ENCODE measurements at places on chromosomes 16 and 17. TPM values are rescaled to one million over a fixed set of nuclear protein-coding genes. Genes with fewer than 3 reads are reported as not detected.

DNA sequence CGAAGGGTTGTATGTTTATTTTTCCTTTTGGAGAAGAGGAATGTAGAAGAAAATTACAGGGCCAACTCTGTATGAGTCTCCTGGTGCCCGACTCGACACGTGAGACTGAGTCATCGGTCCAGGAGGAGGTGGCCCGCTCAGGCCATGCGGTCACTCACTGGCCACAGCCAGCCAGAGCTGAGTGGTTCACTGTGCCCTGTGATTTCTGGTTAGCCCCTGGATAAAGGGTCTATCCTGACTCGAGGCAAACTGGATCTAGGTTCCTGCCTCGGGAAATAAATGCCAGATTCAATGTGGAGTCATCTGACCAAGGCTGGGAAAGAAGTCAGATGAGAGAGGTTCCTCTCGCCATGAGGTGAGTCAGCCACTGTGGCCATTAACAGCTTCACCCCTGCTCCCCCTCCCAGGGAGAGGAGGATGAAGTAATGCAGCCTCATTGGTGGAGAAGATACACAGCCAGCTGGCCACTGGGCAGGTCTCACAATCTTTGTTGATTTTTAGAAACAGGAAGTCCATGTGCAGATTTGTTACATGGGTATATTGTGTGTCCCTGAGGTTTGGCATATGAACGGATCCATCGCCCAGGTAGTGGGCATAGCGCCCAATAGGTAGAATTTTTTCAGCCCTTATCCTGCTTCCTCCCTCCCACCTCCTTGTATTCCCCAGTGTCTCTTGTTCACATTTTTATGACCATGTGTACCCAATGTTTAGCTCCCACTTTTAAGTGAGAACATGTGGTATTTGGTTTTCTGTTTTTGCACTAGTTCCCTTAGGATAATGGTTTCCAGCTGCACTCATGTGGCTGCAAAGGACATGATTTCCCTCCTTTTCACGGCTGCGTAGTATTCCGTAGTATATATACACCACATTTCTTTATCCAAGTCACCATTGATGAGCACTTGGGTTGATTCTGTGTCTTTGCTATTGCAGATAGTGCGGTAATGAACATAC is 21.7 kb upstream of the USP36 start:
- peak overlapping the region; percentile 34 for H3K27ac ChIP-seq
- no peak for DNase-seq
- peaks cover 23% of the 10 kb centered on the region for H3K36me3 ChIP-seq
- no peak overlapping the region for H3K4me3 ChIP-seq
- peaks cover 5% of the 10 kb centered on the region for H3K4me1 ChIP-seq
- H3K27me3 ChIP-seq = no peaks in the 10 kb centered on the region

- no peaks in the 10 kb centered on the region for H3K36me3 ChIP-seq
- no peak overlapping the region for H3K4me3 ChIP-seq
- DNase-seq = no peak
Measured at GRCh38 chr16:82016964-82017363, 5.7 kb upstream of the SDR42E1 start.

DNA sequence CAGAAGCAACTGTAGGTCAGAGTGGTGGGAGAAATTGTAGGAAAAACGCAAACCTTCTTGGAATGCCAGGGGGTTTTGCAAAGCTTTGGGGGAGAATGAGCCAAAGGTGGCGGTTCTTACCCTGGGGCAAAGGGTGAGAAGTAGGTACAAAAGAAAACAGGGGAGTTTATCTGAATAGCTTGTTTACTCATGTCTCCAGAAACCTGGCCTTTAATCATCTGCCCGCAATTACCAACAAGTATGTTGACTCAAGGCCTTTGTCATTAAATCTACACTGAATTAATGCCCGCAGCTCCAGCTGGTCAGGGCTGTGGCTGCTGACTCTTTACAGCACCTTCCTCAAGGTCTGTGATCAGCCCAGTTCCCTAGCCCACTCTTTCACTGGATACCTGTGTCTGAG is 320.1 kb downstream of the CBLN1 start:
- no peak overlapping the region for H3K27ac ChIP-seq
- no peak overlapping the region for H3K4me3 ChIP-seq
- no peaks in the 10 kb centered on the region for H3K36me3 ChIP-seq
- no peaks in the 10 kb centered on the region for H3K27me3 ChIP-seq
- H3K4me1 ChIP-seq = no peaks in the 10 kb centered on the region

DNA sequence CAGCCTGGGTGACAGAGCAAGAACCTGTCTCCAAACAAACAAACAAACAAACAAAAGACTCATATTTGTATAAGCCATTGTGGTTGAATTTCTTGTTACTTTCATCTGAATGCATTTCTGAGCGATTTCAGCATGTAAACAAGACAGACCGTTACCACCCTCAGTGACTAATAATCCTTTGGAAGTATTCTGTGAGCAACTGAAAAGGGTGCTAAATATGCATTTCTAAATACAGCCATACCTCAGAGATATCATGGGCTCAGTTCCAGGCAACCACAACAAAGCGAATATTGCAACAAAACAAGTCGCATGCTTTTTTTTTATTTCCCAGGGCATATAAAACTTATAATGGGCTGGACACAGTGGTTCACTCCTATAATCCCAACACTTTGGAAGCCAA is 109.0 kb downstream of the USP31 start:
- peaks cover 13% of the 10 kb centered on the region for H3K27me3 ChIP-seq
- no peak overlapping the region for H3K27ac ChIP-seq
- no peak for DNase-seq

Gene ITPRIPL2
- total RNA-seq = 39.2 TPM

- H3K27me3 ChIP-seq = no peaks in the 10 kb centered on the region
- peaks cover 5% of the 10 kb centered on the region for H3K4me1 ChIP-seq
- no peak for DNase-seq
- peaks cover 1% of the 10 kb centered on the region for H3K36me3 ChIP-seq
- no peak overlapping the region for H3K27ac ChIP-seq
Measured at GRCh38 chr16:75385507-75386152, 47.7 kb downstream of the CFDP1 start.

GRCh38 chr16:87942680-87943079 is 6.4 kb upstream of the CA5A start:
- H3K27ac ChIP-seq = no peak overlapping the region
- H3K36me3 ChIP-seq = no peaks in the 10 kb centered on the region
- no peaks in the 10 kb centered on the region for H3K27me3 ChIP-seq
- no peak overlapping the region for H3K4me3 ChIP-seq
- DNase-seq = no peak

- H3K27me3 ChIP-seq = no peaks in the 10 kb centered on the region
- no peak overlapping the region for H3K27ac ChIP-seq
- DNase-seq = no peak
- no peak overlapping the region for H3K4me3 ChIP-seq
Measured at GRCh38 chr17:78240012-78240655, 8.7 kb downstream of the TMEM235 start.

DNA sequence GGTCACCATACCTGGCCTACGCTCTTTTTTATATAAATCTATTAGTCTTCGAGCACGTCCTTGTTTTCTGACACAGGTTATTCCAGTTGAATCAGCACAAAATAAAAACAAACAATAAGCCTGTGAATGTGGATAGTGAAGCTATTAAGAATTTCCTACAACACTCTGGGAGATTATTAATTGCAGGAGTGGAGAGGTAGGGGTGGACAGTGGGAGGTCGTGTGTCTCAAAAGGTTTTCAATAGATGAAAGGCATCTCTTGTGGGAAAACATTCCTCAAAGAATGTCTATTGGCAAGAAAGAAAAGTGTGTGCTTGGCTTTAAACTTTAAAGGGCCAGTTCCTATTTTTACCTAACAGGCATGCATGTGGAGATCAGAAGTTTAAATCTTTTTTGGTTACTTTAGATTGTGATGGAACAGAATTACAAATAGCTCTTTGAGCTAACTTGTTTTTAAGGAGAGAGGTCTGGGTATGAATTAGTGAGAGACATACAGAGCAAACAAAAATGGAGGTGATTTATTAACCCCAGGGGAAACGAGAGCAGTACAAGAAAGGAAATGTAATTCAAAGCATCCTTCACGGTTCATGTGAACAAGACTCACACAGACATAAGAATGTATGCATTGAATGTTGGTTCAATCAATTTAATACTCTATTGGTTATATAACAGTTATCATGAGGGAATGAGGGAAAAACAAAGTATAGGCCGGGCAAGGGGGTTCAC is 9.0 kb downstream of the SMYD4 start:
- DNase-seq = no peak
- peak overlapping the region; percentile 0 for H3K4me3 ChIP-seq
- peaks cover 12% of the 10 kb centered on the region for H3K36me3 ChIP-seq
- no peaks in the 10 kb centered on the region for H3K27me3 ChIP-seq
- H3K4me1 ChIP-seq = peaks cover 14% of the 10 kb centered on the region

Gene TMEM235
- 0.43 TPM for total RNA-seq

Gene TRPV3
- total RNA-seq = 3.4 TPM

Gene CALB2
- 23.6 TPM for total RNA-seq

DNA sequence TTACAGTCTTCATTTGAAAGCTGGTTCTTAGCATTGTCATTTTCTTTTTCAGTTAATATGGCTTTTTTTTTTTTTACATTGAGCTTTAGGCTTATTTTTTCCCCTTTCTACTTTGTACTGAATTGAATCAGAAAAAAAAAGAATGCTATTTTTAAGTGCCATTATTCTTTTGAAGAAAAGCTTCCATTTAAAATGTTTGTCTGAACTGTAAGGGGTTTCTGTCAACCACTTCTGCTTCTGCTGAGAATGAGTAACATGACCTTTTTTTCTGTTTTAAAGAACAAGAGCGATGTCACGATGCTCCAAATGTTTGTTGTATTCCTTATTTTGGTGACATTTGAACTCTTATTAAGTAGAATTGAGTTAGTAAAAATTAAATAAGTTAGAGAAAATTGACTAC is 50.0 kb downstream of the MRTFB start:
- peaks cover 17% of the 10 kb centered on the region for H3K4me1 ChIP-seq
- no peaks in the 10 kb centered on the region for H3K27me3 ChIP-seq
- DNase-seq = no peak
- no peak overlapping the region for H3K27ac ChIP-seq

- H3K27me3 ChIP-seq = peaks cover 17% of the 10 kb centered on the region
- no peaks in the 10 kb centered on the region for H3K4me1 ChIP-seq
- peak; percentile 74 for DNase-seq
- no peak overlapping the region for H3K4me3 ChIP-seq
- H3K36me3 ChIP-seq = no peaks in the 10 kb centered on the region
Measured at GRCh38 chr16:83701494-83701893, 106.3 kb upstream of the HSBP1 start.

DNA sequence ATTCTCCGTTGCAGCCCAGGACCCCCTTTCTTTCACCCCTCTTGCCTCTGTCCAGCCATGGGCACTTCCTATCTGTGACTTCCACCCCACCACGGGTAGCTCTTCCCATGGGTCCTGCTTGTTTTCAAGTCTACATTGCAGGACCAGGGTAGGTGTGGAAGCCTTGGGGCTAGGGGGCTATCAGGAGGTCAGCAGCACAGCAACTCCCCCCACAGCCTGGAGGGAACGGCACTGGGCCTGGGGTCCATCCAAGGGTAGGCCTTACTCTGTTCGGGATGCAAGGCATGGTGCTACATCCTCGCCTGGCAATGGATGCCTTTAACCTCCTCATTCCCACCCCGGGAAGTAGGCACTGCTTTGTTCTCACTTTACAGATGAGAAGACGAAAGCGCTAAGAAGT is 109.3 kb downstream of the IRX5 start:
- no peak overlapping the region for H3K4me3 ChIP-seq
- no peaks in the 10 kb centered on the region for H3K36me3 ChIP-seq

Gene CCL2
- total RNA-seq = 3.4 TPM

GRCh38 chr17:14019186-14019956 is 49.9 kb upstream of the COX10 start:
- peaks cover 5% of the 10 kb centered on the region for H3K27me3 ChIP-seq
- DNase-seq = no peak
- H3K36me3 ChIP-seq = peaks cover 4% of the 10 kb centered on the region
- H3K4me1 ChIP-seq = no peaks in the 10 kb centered on the region

DNA sequence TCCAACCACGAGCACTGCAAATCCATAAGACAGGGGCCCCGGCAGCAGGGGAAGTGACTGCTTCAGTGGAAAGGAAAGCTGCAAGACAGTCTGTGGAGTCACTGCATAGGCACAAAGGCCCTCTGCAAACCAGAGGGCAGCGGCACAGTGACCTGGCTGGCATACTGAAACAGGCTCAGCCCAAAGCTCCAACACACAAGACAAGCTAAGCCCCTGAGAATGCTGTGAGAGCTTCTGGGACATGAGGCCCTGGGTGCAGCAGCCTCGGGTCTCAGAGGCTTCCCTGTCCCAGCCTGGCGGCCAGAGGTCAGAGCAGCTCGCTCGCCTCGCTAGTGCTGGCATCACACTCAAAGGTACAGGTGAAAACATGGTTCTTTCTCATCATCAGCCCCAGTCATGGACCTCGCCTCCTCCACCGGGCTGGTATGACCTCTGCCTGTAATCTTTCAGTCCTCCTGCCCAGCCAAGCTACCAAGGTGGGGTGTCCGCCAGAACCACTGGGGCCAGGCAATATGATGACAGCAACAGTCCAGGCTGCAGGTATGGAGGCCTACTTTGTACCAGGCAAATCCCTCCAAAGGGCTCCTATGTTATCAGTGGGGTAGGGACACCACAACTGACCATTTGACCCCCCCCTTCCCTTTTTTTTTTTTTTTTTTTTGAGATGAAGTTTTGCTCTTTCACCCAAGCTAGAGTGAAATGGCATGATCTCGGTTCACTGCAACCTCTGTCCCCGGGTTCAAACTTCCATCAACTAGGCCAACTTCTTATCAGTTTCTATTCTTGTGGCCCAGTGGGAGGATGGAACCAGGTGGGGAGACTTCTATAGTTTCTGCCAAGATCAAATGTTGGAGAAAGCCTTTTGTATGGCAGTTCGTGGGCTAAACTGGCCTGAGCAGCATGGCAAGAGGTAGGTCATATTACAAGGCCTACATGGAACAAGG is 19.2 kb downstream of the ST3GAL2 start:
- H3K4me1 ChIP-seq = peaks cover 21% of the 10 kb centered on the region
- H3K27me3 ChIP-seq = no peaks in the 10 kb centered on the region
- no peak for DNase-seq

DNA sequence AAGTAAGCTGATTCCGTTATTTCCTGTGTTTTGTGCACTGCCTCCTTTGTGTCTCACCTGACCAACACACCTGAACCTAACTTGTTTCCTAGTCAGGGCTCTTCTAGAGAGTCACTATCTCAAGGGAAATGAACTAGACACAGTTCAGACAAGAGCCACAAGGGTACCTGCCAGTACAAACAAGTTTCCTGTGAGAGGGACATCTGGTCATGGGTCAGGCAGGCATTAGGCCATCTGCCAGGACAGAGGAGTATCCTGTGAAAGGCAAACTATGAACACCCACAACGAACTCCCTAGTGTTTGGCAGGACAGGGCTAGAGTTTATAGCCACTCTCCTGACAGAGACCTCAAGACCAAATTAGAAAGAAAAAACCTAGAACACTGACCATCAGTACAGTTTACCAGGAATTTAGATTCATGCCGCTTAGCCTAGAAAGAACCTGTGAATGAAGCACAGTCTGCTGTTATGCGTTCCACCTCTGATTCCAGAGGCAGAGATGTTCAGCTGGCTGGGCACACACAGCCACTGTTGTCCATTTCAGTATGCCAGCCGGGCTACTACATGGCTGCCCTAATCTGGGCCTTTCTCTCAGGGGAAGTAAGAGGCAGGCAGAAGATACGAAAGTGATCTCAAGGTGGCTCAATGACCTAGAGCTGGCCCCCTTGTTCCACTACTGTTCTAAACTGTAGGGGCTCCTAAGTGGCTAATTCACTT is 20.7 kb upstream of the GLG1 start:
- H3K27me3 ChIP-seq = no peaks in the 10 kb centered on the region
- H3K36me3 ChIP-seq = peaks cover 29% of the 10 kb centered on the region
- H3K4me1 ChIP-seq = no peaks in the 10 kb centered on the region

Gene GAST
- 119 TPM for total RNA-seq

GRCh38 chr16:88673716-88674379 is 11.0 kb upstream of the MVD start:
- H3K27ac ChIP-seq = no peak overlapping the region
- H3K27me3 ChIP-seq = no peaks in the 10 kb centered on the region
- no peaks in the 10 kb centered on the region for H3K4me1 ChIP-seq
- H3K4me3 ChIP-seq = no peak overlapping the region
- no peak for DNase-seq

Gene C16orf92
- not detected for total RNA-seq

Gene CTF1
- 2.5 TPM for total RNA-seq

Measured in type B pancreatic cell (in vitro differentiated cells).